ENCODE measurements at places on chromosomes 12 and 14.
A peak's percentile ranks its signal among the peaks of the same experiment; 100 is the strongest.

DNA sequence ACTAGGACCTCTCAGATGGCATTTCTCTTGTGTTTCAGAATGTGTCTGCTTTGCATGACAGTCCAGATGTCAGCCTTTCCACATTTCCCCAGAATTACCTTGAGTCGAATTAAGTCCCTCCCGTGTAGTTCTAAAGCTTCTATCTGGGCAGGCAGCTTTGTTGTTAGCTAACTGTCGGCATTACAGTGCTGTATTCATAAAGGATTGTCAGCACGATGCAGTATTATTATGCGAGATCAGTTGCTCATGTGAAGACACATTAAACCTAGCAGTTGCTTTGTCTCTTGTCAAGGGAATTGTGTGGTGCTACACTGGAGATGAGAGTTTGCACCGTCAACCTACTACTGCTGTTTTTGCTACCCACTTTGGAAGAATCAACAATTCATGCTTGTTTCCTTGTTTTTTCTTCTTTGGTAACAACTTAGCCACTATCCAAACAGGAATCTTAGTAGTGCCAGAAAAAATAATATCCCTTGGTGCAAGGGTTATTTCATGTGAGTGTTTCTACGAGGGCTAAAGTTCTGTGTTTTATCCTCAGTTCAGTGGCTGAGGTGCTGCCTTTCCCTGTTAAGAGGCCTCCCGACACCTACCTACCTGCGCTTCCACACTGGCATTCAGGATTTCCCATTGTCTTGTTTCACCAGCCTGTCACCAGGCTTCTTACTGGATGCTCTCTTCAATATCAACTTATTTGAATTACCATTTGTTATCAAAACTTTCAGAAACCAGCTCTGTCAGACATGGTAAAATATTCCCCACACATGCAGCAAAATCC is 297.9 kb upstream of the G2E3 start:
- no peak for DNase-seq

GRCh38 chr12:127121494-127122084 is 1145.4 kb upstream of the TMEM132C start:
- no peak for DNase-seq

DNA sequence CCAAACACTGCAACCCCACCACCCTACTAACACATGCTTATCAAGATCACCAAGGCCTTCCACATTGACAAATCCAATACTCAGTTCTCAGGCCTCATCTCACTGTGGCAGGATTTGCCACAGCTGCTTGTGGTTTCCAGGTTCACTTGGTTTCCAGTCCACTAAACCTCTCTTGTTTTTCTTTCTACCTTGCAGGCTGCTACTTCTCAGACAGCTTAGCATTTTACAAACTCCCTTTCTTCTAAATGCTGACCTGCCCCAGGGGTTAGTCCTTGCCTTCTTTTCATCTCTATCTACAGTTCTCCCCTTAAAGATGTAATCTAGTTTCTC is 84.1 kb downstream of the BCAT1 start:
- peak; percentile 90 for DNase-seq

GRCh38 chr14:65465584-65465983 is 53.1 kb downstream of the FUT8 start:
- no peak for DNase-seq

DNA sequence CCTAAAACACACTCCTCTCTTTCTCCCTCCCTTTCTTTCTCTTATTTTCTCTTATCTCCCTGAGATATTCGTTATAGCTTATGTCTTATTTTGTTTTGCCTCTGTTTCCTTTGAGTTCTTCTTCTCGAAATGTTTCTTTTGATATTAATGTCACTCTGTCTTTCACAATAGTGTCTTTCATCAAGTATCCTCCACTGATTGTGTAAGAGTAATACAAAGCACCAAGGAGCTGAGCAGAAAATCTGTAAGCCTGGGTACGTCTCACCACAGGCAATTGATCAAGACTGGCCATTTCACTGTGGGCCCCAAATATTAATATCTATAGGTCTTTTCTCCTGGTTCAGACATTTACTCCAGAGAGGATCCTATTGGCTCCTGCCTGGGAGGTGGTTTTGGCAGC is 4.8 kb upstream of the LYZ start:
- no peak for DNase-seq

- no peak for DNase-seq
These were observed 280.0 kb downstream of the DPF3 start for GRCh38 chr14:72613975-72614319.

- DNase-seq: no peak
These were observed 1031.0 kb upstream of the ATXN7L3B start for GRCh38 chr12:73506611-73507010.

DNA sequence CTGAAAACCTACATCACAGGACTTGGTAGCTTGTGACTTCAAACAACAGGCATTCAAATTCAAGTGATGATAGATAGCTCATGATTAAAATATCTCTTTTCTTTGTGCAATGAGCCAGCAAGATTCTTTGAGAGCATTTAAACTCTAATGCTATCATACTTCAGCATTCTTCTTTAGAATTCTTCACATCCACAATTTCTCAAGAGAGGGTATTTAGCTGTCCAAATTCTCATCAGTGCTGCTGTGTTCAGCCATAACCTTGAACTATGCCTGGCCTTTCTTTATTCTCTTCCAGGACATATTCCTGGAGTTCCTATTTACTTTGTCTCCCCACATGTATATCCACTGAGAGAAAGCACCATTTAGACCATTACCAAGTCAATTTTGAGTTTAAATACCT is 321.1 kb downstream of the EGLN3 start:
- no peak for DNase-seq

GRCh38 chr14:81165188-81165587 is 55.6 kb downstream of the GTF2A1 start:
- DNase-seq: peak; percentile 19

- no peak for DNase-seq
These were observed 143.8 kb upstream of the RTL1 start for GRCh38 chr14:101047326-101047725.

GRCh38 chr12:105993766-105994555 is 144.8 kb downstream of the NUAK1 start:
- DNase-seq: no peak

GRCh38 chr12:108302403-108303311 is 36.5 kb downstream of the CMKLR1 start:
- no peak for DNase-seq

DNA sequence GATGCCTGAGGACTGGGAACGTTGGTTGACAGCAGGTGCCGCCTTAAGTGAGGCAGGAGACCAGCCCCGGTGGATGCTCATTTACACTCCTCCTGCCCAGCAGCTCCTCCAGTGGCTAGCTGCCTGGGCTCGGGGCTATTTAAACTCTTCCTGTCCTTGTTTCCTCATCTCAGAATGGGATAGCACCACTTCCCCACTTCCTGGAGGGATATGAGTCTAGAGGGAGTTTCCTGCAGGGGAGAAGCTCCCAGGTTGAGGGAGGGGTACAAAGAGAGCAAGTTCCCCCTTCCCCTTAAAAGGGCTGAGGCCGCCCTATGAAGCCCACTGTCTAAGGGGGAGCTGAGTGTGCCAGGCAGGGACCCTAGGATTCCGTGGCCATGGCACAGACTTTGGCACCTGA is 311.2 kb downstream of the AACS start:
- no peak for DNase-seq

DNA sequence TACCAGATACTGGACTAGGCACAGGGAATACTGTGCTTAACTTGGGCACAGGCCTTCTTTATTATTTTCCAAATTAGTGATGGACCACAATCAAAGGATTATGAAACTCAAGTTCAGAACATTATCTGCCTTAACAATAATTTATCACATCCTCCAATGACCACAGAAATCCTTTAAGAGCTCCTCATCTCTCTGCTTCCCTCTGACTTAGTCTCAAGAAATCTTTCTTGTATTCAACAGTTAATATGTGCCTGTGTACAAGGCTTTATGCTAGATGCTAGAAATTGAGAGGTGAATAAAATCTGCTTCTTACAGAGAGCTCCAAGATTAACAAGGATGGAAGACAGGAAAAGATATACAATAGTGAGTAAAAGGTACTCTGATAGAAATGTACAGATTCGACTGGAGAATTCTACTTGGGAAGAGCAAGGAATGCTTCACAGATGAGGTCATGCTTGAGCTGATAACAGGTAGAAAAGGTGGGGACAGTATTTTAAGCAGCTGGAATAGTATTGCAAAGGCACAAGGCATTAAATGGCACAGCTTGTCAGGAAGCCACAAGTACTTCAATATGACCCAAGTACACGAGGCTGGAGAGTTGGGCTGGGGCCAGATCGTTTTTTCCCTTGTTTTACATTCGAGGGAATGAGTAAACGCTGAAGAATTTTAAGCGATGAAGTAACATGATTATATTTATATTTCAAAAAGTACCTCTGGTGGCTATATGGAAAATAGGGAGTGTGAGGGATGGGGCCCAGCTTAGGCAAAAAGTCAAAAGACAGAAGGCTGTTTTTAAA is 55.1 kb upstream of the ARID2 start:
- DNase-seq: peak; percentile 25

GRCh38 chr12:71665090-71665463 is 976 bp downstream of the THAP2 start:
- peak; percentile 22 for DNase-seq

- DNase-seq: peak; percentile 97
These were observed 143.6 kb downstream of the PAWR start for GRCh38 chr12:79547044-79547734.

GRCh38 chr14:56127156-56127555 is 8.9 kb downstream of the PELI2 start:
- DNase-seq: no peak

DNA sequence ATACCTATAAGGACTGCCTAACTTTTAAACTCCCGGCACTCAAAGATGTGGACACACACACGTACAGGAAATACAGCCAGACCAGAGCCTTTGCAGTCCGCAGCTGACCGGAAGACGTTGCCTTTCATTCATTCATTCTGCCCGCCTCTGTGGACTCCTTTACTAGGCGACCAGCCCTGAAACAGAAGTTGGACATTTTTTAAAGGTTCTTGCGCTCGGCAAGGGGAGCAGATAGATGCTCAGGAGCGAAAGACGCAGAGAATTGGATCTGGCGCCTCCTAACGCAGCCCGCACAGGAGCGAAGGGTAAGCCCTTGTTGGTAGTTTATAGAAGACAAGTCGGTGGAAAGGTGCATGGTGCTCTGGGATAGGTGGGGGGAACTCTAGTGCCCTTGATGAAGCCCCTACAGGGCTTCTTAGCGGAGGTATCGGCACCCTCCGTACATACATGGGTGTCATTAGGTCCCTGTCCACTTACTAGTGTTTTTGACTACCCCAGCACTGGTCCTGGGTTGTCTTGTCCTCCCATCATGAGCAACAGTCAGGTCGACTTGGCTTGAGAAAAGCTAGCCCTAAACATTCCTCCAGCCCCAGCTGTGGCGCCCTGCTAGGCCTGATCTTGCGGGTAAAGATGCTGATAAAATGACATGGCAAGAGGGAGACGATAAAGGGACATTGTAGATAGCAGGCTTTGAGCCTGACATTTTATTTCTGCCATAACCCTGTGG is at the start of gene KDM2B:
TSS of gene KDM2B (minus strand) at position 65 of the 727 bp plus-strand sequence. CDS start 112 bp downstream, outside the sequence.
- peak; percentile 46 for DNase-seq

- no peak for DNase-seq
These were observed 4.8 kb downstream of the SLC39A2 start for GRCh38 chr14:21003788-21004346.

DNA sequence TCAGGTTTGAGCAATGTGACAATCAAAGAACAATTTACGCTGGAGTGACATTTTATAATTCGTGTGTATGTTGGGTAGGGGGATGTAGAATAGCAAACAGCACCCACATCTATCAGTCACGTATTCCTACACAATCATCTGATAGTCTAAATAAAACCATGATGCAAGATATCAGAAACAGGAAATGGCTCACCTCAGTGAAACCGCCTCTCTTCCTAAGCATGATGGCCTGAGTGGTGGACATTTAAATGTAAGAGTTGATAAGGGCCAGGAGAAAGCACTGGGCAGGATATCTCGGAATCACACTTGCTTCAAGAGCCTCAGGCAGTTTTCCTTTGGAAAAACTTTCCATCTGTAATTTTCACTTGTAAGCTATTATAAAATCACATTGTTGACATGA is 128.2 kb downstream of the GRIP1 start:
- no peak for DNase-seq

DNA sequence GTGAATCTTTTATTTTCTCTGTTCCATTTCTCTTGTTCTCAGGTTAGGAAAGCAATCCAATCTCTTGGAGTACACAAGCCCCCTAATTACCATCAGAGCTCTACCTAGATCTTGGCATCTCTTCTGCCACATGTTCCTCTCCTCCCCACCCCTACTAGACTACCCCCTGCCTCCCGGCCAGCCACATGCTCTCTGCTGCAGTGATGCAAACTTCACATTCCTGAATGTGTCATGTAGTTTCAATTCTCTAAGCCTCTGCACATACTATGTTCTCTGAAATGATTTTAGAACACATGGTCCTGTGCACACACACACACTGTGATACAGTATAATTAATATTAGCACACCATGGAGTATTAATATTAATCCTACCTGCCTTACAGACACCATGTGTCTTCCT is 104.6 kb downstream of the EFCAB11 start:
- DNase-seq: no peak

DNA sequence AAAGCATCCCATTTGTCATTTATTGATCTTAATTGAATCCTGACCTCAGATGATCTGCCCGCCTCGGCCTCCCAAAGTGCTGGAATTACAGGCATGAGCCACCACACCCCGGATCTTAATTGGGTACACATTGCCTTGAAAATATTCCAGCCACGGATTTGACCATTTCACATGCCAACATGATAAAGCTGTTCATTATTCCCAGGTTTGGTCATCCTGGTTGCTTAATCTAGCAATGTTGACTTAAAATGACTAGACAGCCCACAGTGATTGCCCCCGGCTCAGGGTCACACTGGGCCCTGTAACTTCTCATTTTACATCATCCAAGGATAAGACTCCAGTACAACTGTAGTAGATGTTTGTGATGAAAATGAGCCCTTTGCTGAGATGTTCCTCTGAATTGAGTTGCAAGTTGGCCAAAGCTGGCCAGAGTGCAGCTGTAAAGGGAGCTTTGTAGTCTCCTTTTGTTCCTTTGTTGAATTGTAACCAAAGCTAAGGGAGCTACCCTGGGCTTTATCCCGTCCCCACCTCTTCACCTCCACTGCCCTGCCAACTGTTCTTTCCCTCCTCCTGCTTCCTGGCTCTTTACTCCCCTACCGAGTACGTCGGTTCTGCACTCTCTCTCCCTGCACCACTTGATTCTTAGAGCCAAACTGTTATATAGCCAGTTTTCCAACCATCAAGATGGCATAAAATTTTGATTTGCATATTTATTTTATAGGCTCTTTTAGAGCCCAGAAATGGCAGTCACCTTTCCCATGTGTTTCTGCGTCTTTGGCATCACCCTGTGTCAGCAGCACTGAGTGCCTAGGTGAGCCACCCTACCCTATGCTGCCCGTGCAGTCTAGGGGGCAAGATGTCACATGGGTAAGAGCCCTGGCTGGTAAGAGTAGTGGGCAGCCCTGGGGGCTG is 141.3 kb upstream of the HIF1A start:
- DNase-seq: peak; percentile 99

Data from renal cortical epithelial cell (primary cell).